GF-D8 (cell line): ENCODE measurements at places on chromosomes 5 and 9.

GRCh38 chr5:6805841-6806240 is 92.6 kb downstream of the TENT4A start:
- DNase-seq = no peak

DNA sequence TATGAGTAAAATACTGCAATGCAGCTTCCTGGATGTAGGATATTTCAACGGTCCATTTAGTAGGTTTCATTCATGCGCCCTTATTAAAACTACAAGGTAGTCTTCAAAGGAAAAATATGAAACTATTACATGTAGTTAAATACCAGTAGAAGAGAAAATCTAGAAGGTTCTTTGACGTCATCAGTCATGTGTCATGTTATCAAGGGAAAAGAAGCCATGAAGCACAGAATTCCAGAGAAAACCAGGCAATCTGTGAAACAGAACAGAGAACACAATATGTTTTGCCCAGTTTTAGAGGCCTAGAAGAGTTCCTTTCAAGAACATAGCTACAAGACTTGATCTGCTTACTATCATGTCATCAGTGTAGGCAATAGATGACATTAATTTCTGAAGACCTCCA is 38.4 kb downstream of the BNC2 start:
- no peak for DNase-seq

DNA sequence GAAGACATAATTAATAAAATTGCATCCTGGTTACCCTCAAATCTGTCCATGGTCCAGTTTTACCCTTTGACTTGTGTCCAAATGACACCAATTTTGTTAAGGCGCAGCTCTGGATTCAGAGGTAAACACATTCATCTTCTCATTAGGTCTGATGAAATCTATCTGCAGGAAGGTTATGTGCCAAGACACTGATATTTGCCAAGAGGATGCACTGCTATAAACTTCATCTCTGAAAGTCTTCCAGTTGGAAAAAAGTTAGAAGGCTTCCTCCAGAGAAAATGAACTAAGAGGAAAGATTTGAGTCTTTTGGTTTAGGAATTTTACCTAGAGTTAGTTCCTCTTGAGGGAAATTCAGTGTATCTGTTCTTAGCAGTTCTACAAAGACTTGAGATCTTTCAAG is 717.8 kb downstream of the DTWD2 start:
- no peak for DNase-seq

DNA sequence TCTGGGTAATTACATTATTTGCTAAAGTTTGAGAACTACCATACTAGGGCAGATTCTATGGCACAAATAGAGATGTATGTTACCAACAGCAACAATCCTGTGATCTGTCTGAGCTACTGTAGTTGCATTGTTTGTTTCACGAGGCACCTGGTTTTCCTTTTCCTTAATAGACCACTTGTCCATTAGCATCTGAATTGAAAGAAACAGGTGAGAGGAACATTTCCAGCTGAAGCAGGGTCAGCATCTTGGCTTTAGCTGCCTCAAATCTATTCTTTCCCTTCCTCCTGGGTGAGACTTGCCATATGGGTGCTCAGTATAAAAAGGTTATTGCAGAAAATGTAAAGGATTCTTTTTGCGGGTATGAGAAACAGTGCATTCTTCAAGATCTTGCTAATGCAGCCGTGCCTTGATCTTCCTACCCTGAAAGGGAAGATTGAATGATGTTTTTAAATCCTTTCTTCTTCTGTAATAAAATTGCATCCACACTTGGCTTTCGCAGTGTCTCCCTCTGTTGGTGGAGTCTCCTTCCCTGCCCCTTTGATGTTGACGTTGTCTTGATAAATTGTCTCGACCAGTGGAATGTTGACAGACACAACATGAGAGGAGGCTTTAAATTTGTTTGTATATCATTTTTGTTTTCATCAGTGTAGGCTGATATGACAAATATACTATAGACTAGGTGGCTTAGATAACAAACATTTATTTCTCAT is 118.0 kb upstream of the BRINP1 start:
- no peak for DNase-seq

DNA sequence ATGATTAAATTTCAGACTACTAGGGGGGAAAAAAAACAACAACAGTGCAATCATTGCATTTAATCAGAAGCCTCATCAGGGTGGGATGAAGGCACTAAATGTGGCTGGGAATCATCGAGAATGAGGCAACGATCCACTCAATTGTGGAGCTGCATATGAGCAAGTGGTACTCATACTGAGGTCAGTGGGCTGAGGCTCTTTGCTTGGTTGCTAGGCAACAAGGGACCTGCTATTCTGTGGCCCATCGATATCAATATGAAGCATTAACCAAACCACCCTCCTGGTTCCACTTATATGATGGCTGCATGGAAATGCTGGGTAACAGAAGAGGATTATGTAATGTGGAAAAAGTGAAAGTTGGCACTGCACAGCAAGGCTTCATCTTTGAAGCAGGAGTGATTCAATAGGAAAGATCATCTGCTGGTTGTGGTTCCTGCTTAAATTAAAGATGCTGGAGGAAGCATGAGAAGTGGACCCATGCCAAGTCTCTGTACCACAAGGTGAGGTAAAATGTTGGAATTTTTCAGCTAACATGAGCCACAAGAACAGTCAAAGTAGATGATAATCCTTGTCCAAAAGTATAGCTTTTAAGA is 159.8 kb upstream of the HMHB1 start:
- no peak for DNase-seq

GRCh38 chr5:151081431-151082281 is 822 bp upstream of the TNIP1 start:
- DNase-seq = no peak

DNA sequence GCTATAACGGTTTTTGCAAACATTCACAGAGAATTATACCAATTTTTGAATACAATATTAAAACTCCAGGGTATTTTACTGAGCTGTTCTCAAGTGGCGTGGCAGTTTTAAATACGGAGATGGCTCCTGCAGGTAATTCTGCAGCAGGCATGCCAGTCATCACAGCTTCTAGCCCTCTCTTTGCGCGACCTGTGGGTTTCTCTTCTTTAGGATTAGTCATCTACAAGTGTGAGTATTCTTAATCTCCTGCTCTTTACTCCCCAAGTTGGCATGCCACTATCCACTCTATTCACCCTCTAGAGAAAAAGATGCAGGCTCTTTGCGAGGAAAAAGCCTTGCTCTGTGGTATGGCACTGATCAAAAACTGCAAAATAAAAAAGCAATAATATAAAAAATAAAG is 43.9 kb downstream of the ANKRD31 start:
- no peak for DNase-seq

- DNase-seq = peak; percentile 63
These were observed 3.8 kb downstream of the IFNA1 start for GRCh38 chr9:21443849-21444625.
